ENCODE measurements at places on chromosomes 12 and 14.

DNA sequence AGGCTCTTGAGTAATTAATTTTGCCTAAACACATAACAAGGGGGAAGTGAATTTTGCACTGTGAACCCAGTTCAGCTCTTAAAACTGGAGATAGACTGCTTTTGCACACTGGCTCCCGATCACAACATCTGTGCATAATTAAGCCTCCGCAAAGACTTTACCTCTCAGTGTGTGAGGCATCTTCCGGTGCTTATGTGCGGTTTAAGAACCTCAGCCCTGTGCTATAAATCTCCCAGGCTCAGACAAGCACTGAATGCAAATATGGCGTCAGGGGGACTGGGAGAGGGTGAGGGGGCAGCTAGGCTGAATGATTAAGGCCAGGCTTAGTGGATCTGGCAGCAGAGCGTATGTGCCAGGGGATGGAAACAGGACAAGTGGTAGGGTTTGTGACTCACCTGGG, 103.3 kb downstream of the ADCK1 start:
- no peak for ATAC-seq

GRCh38 chr14:77897374-77897773, 97.5 kb downstream of the ADCK1 start:
- no peak for ATAC-seq

DNA sequence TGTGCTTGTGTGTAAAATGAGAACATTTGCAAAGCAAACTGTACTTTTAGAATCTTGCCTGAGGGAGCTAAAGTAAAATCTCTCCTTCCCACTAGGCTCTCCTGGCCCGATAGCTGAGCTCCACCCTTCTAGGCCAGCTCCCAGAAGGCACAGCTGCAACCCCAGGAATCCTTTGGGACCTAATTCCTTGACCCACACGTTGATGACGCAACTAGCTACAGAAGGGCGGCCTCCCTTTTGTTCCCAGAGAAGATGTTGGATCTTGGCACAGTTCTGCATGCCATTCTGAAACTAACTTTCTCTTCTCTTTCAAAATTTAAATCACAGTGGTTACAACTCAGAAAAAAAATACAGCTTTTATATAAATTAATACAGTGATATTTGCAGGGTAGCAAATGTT, 268.1 kb downstream of the EGLN3 start:
- ATAC-seq = no peak

DNA sequence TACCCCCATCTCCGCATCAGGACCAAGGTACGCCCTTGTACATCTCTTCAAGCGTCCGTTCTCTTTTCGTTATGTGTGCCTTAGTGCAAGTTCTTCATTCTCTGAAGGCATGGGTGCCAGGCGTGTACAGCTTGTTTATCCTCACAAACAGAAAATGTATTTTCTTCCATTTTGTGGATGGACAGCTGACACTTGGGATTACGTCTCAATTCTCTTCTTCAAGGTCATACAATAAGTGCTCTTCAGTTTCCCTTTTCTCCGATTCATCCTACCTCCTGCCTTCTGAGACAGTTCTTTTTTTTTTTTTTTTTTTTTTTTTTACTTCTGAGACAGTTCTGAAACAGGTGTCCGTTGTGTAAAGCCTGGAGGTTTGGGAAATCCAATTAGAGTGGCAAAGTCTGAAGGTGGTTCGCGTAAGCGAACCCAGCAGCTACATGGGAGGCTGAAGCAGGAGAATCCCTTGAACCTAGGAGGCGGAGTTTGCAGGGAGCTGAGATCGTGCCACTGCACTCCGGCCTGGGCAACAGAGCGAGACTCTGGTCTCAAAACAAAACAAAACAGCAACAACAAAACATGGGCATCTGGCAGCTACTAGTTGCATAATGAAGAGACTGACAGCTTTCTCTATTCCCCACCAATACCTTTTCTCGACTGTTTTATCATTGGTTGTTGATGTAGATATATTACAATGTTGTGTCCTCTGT, 734 bp downstream of the COX6A1 start:
- ATAC-seq = peak; percentile 10

DNA sequence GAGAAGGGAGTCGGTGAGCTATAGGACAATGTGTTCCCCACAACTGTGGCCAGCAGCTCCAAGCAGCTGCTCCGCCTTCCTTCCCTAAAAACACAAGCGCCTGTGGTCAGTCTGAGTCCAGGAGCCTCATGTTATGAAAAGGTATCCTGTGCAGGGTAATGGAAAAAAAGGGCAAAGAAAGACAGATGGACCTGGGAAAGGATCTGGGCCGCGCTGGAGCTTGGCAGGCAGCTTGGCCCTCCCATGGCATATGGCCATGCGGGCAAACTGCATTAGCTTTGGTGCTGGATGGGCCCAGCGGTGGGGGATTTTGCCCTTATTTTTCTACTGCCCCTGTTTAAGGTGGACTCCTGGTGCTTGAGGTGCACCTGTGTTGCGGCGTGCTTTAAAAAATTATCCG, 23.7 kb upstream of the CHST11 start:
- ATAC-seq = no peak

DNA sequence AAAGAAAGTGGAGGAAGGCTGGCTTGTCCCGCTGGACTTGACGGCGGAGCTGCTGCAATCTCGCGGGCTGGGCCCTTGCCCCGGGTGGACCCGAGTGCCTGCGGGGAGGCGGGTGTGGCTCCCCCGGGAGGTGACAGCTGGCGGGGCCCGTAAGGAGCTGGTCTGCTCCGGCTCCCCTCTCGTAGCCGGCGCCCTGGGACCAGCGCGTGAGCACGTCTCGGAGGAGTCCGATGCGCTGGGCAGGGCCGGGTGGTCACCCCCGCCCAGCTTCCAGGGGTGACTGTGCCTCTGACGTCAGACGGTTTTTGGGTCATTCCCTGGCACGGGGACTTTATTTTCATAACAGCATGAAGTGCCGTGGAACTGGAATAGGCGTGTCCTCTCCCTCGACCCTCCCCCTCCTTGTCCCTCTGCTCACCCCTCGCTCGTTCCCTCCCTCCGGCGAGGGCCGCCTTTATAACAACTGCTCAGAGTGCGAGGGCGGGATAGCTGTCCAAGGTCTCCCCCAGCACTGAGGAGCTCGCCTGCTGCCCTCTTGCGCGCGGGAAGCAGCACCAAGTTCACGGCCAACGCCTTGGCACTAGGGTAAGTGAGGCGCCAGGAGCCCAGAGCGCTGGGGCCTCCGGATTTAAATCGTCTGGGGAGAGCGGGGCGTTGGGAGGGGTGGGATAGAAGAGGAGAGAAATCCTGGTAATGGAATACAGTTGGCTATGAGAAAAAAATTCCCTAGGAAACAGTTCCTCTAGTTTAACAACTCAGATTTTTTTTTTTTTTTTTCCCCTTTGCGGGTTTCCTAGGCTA, at the start of gene GPRC5A:
TSS of gene GPRC5A (plus strand) at position 483 of the 801 bp plus-strand sequence. CDS start 16,688 bp downstream, outside the sequence.
- peak; percentile 84 for ATAC-seq
